EL (cell line): ENCODE measurements at places on chromosomes 12 and 14.

DNA sequence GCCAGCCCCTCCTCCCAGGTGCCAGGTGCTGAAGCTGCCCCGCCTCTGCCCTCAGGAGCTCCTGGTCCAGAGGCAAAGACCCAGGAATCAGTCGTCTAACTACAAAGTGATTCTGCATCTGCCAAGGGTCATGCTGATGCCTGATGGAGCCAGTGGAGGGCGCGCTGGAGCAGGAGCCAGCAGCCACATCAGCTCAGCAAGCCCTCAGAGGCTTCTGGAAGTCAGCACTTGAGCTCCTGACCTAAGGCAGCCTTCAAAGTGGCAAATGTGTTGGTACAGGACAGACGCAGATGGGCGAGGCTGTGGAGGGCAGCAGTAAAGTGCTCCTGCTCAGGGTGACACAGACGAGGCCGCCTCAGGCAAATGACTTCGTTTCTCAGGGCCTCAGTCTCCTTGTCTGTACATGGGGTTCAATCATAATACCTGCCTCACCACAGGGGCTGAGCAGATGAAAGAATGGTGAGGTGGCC, 10.9 kb downstream of the C12orf43 start:
- DNase-seq: peak; percentile 53

DNA sequence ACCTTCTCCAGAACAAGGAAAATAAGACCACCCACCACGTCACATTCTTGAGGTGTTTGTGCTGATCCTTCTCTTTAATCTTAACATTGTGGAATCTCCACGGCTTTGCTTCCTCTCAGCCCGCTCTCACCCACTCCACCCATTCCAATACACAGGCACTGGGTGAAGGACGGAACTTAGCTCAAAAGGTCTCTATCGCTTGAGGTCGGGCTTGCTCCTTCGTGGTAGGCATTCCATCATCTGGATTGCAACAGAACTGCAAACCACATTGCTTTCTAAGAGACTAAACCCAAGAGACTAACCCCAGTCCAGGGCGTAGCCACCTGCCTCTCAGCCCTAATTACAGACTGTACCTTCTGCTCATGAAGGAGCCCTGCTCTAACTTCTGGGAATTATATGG, 24.0 kb upstream of the MDM2 start:
- DNase-seq: no peak

DNA sequence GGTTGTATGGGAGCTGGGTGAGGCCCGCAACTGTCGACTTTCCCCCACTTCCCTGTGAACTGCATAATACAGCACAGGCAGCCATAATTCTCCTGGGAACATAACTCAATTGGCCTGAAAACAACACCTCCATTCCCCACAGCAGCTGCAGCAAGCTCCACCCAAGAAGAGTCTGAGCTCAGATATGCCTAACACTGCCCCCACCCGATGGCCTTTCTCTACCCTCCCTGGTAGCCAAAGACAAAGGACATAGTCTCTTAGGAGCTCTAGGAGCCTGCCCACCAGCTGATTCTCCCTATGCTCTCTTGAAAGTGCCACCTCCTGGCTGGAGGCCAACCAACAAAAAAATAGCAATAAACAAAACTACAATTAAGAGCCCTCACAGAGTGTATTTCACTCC, 542.7 kb upstream of the LMO3 start:
- DNase-seq: no peak

GRCh38 chr12:51118706-51119105, 35.3 kb upstream of the CSRNP2 start:
- peak; percentile 62 for DNase-seq

- DNase-seq: peak; percentile 37
Observed at GRCh38 chr14:67951529-67952135, 132.1 kb downstream of the RAD51B start.

GRCh38 chr12:113149361-113150150, at the start of gene CFAP73:
Gene CFAP73 (plus strand): TSS chr12:113149724. CDS start chr12:113149858, 134 bp downstream.
- peak; percentile 89 for DNase-seq

- DNase-seq: no peak
Observed at GRCh38 chr12:64714551-64714968, 44.6 kb downstream of the GNS start.

DNA sequence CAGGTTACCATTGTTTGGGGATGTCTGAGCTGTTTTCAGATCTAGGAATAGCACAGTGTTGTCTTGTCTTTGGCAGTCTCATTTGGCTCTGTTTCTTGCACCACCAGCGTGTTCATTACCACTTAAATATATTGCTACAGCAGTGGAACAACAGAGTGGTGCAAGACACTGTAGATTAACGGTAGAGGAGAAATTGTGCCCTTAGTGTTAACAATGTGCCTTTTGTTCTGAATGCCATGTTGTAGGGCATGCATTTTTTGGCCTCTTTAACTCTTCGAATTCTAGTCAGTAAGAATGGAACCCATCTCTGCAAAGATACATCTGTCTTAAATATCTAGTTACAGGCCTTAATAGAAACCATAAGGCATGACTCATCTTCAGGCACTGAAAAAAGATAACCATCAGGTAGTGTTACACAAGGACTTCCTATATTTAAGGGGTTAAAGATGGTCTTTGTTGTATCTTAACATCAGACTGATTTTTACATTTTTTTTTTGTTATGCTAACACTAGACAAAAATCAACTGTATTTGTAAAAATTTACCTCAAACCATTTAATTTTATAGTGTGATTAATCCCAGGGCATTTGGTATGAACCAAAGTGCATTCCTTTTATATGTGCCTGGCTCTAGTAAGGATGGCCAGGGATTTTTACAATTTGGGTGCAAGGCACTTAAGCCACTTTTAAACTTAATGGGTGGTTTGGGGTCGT, 12.9 kb downstream of the DYRK2 start:
- peak; percentile 85 for DNase-seq
